ENCODE measurements at places on chromosomes 7 and 10.

DNA sequence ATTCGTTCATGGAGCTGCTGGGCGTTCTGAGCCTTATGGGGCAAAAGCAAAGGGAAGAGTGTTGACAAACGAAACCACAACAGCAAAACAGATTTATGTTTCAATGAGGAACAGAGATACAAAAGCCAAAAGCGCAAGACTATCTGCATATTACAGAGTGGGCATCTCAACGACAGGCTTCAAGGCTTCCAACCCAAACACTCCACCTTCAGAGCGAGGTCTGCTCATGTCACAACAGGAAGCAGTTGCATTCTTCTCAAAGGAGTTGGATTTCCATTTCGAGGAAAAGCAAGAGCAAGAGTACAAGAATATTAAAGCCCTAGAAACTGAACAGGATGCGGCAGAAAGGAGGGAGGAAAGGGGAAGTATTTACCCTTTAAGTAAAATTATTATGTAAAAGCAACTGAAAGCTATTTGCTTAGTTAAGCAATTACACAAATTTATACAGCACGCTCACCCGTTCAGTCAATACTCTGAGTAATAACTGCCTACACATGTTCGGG lies 189.3 kb downstream of the ELMO1 start:
- no peak for DNase-seq

GRCh38 chr10:78997635-78998618 lies 70.8 kb upstream of the ZMIZ1 start:
- no peak for DNase-seq

GRCh38 chr10:81019029-81019890 lies 481.6 kb downstream of the SH2D4B start:
- no peak for DNase-seq

DNA sequence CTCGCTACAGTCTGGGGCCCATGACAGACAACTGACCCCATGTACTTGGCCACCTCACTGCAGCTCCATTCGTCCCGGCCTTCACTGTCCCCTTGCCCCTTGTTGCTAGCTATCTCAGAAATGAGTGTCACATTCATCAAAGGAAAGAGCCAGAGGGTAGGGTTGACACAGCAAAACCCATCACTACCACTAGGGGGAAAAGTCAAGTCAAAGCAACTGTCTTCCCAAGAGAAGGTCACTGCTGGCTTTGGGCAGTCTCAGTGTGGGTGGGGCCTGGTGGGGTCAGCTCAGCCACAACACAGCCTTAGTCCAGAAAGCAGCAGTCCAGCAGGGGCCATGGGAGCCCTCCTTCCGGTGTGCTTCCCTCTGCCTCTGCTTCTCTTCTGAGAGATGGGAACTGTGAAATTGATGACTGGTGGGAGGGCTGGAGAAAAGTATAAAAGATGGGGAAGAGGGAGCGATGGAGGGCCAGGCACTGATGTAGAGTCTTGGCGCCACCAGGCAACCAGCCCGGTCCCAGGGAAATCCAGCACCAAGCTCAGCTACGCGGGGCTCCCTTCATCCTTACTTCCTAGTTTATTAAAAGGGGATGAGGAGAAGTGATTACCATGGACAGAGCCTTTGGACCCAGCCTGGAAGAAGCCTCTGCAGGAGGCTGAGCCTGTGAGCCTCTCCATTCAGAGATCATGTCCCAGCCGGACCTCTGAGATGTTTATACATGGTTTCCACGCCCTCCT lies 58.0 kb downstream of the PLXNA4 start:
- no peak for DNase-seq

All from stimulated activated CD4-positive, alpha-beta T cell treated with anti-CD3 and anti-CD28 coated beads, TNF-alpha, amount 100 ng/mL, for 4 hours (primary cell).